ENCODE measurements at places on chromosomes 7 and 10.

GRCh38 chr7:133275446-133276095 is 22.7 kb downstream of the EXOC4 start:
- DNase-seq, result peak; percentile 31

- DNase-seq, result peak; percentile 8
Observed at GRCh38 chr7:131285556-131285955, 42.1 kb upstream of the MKLN1 start.

- DNase-seq, result no peak
Observed at GRCh38 chr7:74187915-74188675, 13.9 kb downstream of the EIF4H start.

DNA sequence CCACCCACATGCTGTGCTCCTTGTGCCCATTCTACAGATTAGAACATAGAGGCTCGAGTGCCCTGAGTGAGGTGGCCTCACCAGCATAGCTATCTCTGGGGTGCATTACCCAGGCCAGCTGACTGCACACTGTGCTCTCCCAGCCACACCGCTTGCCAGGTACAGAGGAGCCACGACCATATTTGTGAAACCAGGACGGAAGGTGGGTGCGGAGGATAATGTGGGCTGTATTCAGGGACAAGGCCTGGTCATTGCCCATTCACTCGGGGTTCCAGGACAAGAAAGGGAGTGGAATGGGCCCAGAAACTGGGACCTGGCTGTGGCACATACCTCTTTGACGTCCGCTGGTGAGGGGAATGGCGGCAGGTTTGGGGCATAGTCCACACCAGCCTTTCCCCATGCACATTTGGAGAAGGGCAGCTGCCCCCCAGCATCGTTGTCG is 236.0 kb downstream of the TNS3 start:
- DNase-seq, result no peak

GRCh38 chr10:88386204-88386788 is 196.8 kb downstream of the RNLS start:
- DNase-seq, result no peak

DNA sequence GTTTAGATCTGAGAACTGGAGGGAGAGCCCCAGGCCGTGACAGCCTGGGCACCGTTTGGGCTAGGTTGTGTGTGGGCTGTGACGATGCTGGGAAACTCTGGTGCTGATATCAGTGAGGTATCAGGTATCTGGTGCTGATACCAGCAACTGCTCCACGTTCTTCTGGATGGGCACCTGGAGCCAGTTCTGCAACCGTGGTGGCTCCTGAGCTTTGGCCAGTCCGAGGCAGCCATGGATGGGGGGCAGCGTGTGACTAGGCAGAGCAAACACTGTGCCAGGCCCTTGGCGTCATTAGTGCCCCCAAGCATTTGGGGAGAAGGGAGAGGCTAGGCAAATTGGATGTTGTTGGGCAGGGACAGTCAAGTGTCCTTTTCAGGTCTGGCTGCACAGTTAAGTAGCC is 57.9 kb downstream of the ZNF467 start:
- DNase-seq, result no peak

GRCh38 chr10:124125305-124126116 is 32.1 kb upstream of the CHST15 start:
- no peak for DNase-seq

- DNase-seq, result no peak
Observed at GRCh38 chr10:101136708-101137121, 5.6 kb downstream of the TLX1 start.

DNA sequence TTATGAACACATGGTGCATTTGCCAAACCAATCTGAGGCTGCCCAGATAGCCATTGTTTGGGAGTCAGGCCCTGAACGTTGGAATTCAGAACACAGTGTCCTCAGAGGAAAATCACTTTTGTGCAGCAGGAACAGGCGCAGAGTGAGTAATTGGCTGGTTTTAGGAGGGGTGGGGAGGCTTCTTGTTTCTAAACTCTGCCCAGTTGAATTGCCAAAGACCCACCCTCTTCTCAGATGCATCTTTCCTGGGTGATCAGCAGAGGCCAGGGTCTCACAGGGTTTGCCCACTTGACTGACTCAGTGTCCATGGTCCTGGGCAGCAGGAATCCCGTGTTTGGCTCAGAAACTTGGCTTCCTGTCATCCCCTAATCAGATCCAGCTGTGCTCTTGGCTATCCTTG is 24.3 kb downstream of the PRLHR start:
- DNase-seq, result no peak

- DNase-seq, result peak; percentile 53
Observed at GRCh38 chr10:73772281-73773151, 9.3 kb upstream of the CHCHD1 start.

DNA sequence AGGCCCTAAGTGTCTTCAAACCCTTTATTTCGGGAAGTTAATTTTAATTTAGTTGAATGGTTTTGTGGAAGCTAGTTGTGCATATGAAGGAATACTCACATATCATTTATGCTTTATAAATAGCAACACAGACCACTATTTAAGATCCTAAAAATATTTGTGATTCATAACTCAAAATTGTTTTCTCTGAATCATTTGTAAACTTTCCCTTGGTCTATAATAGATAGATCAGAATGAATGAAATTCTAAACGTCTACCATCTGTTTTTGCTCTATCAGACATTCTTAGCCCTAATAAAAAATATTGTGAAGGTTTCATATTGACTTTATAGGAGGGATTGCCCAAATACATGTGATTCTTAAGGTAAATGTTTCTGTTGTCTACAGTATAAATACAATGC is 43.5 kb downstream of the LOXL4 start:
- DNase-seq, result peak; percentile 43

- DNase-seq, result no peak
Observed at GRCh38 chr10:101287183-101287996, 58.1 kb upstream of the LBX1 start.

- DNase-seq, result no peak
Observed at GRCh38 chr7:95971716-95972115, 199.4 kb downstream of the DYNC1I1 start.

DNA sequence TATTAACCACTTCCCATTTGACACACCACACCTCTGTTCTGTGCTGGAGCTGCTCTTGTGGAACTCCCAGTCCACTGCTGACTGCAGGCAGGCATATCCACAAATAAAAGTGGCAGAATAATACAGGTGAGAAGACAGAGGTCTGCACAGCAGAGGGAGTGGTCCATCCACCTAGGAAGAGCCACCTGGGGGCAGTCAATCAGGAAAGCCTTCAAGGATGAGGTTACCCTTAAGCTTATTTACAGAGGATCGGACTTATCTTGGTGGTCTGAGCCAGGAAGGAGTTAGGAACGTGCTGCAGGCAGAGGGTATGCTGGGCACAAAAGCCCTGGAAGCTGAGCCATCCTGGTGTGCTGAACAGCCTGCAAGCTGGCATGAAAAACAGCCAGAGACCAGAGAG is 78.7 kb downstream of the FRMPD2 start:
- DNase-seq, result no peak

- DNase-seq, result no peak
Observed at GRCh38 chr7:80611779-80612178, 26.7 kb upstream of the CD36 start.

GRCh38 chr7:143362131-143363015 is at the start of gene FAM131B:
Gene FAM131B, minus strand, starts transcription at chr7:143362713. Its CDS starts 110 bp downstream, at chr7:143362603.
- DNase-seq, result no peak

GRCh38 chr10:26199841-26200240 is 16.7 kb upstream of the GAD2 start:
- DNase-seq, result no peak

DNA sequence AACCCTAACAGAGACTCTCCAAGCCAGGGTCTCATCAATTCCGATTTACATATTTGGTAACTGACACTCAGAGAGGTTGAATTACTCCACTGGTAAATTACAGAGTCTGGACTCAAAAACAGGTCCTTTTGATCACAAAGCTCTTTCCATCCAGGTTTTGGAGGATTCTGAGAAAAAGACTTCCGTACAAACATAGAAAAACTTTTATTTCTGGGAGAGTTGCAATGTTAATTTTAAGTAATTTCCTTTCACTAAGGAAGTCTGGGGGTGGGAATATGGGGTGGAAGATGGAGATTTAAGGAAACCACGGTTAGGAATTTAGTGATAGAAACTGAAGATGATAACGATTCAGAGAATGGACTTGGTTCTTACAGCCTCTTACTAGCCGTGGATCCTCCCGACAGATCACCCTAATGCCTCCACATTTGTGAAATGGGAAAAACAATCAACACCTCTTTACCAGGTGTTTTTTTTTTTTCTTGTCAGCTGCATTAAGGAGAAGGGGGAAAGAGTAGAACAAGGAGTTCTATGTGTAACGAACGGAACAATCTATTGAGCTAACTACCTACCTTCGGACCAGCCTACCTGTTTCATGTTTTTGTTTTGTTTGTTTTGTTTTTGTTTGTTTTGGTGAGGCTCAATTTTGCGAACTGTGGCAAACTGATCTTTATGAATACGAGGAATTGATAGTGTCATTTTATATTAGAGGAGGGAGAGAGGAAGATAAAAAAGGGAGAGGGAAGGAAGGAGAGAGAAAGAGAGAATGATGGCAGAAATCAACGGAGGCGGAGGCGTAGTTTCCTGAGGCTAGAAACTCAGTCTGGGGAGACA is 1.7 kb upstream of the RBM20 start:
- DNase-seq, result no peak

GRCh38 chr10:43846187-43846680 is 197.6 kb upstream of the ZNF32 start:
- DNase-seq, result peak; percentile 60

DNA sequence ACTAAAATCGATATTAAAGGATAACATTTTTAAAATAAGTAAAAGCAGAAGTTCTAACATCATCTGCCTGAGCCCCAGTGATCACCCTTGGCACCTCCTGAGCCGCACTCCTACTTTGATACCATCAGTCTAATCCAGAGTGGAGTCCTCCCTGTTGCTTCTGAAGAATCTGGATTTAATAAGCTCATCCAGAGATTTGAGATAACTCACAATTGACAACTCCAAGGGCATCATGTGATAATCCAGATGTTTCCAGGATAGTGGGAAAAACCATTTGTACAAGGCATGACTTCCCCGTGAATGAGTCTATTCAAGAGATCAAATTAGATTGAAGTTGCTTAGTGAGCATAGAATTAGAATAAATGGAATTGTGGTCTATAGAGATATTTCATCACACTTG is 475.8 kb upstream of the C7orf33 start:
- no peak for DNase-seq

- peak; percentile 64 for DNase-seq
Observed at GRCh38 chr10:27699776-27700175, 45.8 kb downstream of the MKX start.

- no peak for DNase-seq
Observed at GRCh38 chr7:156176039-156176438, 363.8 kb upstream of the SHH start.

GRCh38 chr10:31075434-31075833 is 43.8 kb upstream of the ZNF438 start:
- peak; percentile 83 for DNase-seq

DNA sequence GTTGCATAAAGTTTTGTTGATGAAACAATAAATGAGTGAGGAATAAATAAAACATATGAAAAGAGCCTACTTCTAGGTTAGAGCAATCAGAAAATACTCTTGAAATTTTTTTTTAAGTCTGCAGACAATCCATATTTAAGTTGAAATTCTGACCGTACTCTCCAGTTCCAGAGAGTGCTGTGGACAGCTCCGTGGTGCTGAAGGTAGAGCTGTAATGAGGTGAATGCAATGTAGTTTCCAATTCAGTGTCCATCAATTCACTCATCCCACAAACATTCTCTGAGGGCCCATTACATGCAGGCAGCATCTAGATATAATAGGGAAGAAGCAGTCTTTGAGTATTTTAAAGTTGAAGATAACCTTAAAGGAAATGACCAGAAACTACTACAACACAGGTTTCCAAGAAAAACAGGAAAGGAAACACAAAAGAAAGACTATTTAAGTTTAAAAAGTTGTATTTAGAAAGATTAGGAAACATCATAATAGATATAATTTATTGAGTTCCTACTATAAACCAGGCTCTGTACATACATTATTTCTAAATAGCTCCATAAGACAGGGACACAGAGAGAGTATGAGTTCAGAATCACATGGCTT is 44.0 kb upstream of the CRTAC1 start:
- no peak for DNase-seq

DNA sequence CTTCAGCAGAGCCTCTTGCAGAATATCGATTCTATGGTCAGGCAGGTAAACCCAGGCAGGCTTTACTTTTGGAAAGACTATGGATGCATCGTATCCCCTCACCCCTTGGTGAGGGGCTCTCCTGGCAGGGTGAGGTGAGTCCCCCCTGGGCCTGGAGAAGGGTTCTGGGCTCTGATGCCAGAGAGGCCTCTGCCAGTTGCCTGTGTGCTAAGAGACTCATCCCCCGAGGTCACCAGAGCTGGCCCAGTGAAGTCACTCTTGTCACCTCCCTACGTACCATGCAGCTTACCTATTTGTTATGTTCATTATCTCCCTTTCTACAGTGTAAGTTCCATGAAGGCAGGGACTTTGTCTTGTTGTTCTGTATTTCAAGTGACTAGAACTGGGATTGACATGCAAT is 51.3 kb downstream of the TSPAN15 start:
- DNase-seq, result no peak

DNA sequence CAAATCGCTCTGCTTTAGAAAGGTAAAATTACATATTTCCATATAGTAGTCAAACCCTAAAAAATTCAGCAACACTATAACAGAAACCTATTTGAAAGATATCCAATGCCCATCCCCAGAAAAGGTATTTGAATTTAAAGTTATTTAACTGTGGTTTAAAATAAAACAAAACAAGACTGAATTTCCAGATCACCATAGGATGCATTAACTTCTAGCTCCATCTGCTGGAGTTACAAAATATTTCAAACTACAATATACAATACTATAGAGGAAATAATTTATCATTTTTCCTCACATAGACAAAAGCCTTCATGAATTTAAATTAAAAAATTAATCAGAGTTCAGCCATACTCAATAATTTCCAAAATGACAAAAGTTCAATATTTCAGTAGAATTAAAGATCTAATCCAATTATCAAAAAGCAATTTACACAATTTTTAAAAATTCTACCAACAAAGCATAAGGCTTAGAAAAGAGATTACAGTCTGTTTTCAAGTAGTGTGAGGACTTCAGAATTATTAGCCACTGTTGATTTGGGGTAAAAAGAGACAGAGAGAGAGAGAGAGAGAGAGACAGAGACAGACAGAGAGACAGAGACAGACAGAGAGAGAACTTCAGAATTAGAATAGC is 75.9 kb downstream of the LMBR1 start:
- no peak for DNase-seq

DNA sequence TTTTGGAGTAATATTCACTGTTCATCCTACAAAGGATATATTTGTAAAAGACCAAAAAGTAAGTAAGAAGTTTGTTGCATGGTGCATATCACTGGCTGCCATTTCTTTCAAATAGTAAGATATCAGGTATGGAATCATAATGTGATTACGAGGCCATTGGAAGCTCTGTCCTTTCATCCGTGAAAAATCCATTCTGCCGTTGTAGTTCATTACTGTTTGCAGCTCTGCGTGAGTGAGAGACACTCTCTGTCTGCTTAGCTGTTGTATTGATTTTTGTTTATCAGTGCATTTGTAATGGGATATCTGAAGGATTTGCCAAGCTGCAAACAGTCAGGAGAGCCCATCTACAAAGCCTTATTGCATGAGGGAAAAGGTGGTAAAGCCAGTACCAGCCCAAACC is 44.1 kb upstream of the SLC39A12 start:
- no peak for DNase-seq

Measured in fibroblast of skin of left biceps (primary cell).